Pons (tissue), 1 donor: ENCODE measurements at places on chromosomes 12 and 14.
A peak's percentile ranks its signal among the peaks of the same experiment; 100 is the strongest.

DNA sequence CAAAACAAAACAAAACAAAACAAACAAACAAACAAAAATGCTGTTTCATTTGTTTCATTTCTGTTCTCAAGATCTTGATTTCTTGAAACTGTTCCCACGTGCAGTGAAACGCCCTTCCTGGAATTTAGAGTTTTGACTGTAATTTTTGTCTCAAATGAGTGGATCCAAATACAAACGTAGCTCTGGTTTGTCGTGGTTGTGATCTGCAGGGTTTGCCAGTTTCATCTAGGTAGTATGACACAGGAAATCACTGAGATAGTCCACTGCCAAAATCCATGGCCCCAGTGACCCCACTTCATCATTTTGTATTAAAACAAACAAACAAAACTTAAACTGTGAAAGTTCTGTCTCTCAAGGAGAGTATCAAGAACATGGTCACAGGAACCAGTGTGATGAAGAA is 838.6 kb downstream of the BCL11B start:
- DNase-seq = no peak

- DNase-seq = no peak
These were observed 2.7 kb downstream of the RAP1B start for GRCh38 chr12:68613209-68613904.

DNA sequence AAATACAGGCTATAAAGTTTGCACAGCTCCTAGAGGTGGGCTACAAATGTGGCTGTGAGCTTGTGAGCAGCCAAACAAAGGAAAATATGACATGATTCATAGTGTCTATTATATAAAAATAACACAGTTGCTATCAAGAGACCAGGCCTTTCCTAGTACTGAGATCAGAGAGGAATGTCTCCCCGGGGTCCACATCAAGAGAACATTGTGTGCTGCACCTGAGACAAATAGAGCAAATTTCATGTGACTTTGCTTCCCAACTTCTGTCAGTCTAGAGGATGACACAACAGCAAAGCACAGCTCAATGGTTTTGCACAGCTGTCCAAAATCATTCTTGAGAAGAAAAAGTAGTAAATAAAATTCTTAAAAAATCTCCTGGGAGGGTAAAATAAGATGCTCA is 297.5 kb upstream of the PRKD1 start:
- DNase-seq = no peak

- no peak for DNase-seq
These were observed 57.3 kb downstream of the PLEKHG3 start for GRCh38 chr14:64761441-64762043.

GRCh38 chr12:82872088-82872487 is 185.4 kb downstream of the TMTC2 start:
- DNase-seq = no peak

- DNase-seq = no peak
These were observed 12.6 kb downstream of the NOPCHAP1 start for GRCh38 chr12:104998423-104999346.

GRCh38 chr12:131044136-131044535 is 90.4 kb downstream of the ADGRD1 start:
- DNase-seq = no peak

GRCh38 chr14:96762650-96763049 is 34.5 kb upstream of the VRK1 start:
- peak; percentile 80 for DNase-seq

DNA sequence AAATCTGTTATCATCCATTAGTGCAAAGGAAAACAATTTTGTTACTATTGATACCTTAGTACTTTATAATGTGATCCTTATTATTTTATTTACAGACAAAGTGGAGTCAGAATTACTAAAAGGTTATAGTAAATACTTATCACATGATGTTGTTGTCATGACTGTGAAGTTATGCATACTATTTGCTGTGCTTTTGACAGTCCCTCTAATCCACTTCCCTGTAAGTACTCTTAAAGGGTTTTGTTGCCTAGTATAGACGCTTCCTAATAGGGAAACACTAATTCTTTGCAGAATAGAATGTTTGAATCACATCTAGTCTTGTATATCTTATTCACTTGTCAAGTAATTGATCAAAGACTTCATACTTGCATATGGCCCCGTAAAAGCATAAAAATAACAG is 69.4 kb downstream of the SLC38A6 start:
- DNase-seq = no peak

DNA sequence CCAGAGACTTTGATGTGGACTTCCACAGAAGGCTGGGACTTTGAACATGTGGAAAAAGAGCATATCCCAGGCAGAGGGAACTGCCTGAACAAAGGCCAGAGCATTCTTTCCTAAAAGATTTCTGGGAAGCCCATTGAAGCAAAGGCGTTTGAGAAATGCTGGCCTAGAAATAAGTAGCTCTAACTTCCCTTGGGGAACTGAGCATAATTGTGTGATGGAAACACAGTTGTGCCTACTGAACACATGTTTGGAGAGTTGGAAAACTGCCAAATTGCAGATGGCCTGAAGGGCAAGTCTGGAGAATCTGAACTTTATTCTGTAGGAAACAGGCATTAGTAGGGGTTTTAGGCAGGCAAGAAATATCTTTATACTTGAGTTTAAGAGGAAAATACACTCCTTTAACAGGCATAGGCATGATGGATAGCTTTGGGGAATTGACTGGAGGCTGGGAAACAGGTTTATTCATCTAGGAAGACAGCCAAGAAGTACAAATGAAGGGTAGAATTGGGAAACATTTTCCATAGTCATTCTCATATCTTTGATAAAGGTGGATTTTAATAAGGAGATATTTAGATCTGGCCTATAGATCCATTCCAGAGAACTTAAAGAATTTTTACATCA is 134.1 kb downstream of the TPH2 start:
- peak; percentile 27 for DNase-seq

GRCh38 chr14:65164068-65164824 is 61.9 kb upstream of the MAX start:
- DNase-seq = peak; percentile 71

DNA sequence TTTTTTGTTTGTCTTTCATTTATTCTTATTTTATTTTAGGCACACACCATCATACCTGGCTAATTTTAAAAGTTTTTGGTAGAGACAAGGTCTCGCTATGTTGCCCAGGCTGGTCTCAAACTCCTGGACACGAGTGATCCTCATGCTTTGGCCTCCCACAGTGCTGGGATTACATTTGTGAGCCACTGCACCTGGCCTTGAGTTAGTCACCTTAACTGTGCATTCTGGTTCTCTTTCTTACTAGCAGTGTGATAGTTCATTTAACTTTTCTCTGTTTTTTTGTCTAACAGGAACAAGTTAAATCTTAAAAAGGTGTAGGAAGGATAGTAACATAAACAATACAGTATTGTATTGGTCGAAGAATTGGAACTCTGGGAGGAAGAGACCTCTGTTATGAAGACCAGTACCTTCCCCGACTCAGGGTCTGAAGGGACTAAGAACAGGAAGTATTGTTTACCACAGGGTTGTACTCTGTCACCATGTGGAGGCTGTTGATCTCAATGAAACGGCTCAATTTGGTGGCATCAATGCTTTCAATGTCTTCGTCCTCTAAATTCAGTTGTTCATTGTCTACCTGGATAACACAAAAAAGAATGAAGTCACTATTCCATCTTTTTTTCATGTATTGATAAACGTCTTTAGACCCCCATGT is 17.7 kb downstream of the ERP27 start:
- no peak for DNase-seq

DNA sequence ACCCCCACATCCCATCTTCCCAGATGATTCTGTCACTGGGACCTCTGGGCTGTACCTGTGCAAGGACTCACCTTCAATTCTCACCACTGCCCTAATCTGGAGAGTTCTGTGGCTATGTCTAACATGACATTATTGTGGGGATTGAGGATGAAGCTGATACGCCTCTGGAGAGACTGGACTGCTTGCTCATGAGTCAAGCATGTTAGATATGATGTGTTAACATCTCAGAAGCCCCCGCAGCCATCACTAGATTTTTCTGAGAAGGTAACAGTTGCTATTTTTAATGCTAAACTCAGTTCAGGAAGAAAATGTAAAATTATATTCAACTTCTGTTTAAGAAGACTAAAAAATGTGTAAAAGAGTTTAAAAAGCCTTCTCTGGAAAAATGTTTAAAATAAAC is 25.7 kb downstream of the JKAMP start:
- no peak for DNase-seq

GRCh38 chr12:44563486-44563885 is 312.6 kb downstream of the NELL2 start:
- no peak for DNase-seq

DNA sequence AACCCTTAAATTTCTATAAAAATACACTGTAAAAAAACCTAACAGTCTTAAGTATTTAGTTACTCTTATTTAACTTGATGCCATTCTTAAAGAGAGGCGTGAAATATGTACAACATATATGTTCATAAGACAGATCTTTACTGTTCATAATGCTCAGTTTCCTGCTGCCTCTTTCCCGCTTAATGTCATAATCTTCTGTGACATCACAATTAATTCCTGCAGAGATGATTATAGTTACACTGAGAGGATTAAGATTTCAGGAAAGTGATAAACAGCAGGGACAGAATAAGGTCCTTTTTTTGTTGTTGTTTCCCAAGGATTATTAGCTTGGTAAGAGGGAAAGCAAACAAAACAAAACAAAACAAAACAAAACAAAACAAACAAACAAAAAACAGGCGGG is 801.4 kb downstream of the FLRT2 start:
- no peak for DNase-seq

GRCh38 chr12:41011939-41012338 is 176.2 kb upstream of the PDZRN4 start:
- DNase-seq = no peak

DNA sequence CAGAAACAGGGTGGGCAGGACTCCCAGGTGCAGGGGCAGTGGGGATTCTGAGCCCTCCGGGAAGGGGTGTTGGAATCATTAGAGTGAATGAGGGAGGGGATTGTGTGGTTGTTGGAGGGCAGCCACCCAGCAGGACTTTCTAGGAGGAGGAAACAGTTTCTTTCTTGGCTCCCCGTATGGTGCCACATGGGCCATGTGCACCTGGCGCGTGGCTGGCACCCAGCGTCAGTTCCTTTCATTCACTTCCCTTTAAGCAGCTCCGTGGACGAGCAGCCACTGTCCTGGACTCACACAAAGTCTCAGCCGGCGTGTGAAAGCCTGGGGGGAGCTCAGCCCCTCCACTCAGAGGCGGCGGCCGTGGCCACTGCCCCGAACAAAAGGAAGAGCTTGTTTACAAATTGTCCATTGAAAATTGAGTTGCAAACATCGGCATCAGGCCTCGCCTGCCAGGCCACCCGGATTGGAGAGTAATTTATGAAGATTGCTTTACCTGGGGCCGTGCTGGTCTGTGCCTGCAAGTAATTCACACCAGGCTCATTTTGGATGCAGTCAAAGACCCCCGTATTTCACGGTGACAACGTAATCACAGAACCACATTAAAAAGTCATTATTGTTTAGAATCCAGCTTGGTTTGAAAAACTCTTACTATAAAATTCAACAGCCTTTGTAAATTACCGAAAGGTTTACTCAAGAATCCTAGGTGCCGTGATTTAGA is 101.7 kb upstream of the C14orf180 start:
- no peak for DNase-seq

- DNase-seq = no peak
These were observed 274.3 kb downstream of the BCL11B start for GRCh38 chr14:98997526-98998205.

- no peak for DNase-seq
These were observed 44.9 kb downstream of the GSC start for GRCh38 chr14:94724993-94725392.

- DNase-seq = no peak
These were observed 4.1 kb upstream of the CYP46A1 start for GRCh38 chr14:99679996-99680395.

DNA sequence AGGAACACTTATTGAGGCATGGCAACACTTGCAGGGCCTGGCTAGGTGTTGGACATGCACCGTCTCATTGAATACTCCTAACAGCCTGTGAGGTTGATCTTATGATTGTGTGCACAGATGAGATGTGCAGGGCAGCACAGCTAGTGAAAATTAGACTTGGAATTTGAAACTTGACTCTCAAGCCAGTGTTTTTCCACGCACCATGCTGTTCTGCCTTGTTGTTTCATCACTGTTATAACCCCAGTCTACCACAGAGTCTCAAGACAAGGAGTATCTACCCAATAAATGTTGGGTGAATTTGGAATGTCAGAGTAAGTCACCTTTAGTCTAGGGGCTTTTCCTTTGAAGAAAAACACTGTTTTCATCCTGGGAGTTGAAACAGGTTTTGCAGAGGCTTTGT is 55.8 kb upstream of the LRIG3 start:
- DNase-seq = no peak

DNA sequence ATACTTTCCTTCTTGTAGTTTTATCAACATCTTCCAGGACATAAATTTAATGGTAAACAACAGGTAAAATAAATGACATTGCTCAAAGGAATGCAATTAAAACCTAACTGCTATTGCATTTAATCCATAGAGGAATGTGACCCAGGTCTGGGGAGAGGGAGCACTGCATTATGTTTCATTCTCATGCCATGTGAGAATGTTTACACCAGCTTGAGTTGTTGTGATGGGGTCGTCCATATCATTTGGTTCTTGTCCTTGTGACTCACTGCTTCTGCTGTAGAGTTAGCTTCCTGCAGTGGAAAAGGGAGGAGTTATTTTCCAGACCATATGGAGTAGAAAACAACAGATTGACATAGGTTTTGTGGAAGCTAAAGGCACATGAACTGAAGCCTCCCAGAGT is 129.3 kb upstream of the PMCH start:
- no peak for DNase-seq

DNA sequence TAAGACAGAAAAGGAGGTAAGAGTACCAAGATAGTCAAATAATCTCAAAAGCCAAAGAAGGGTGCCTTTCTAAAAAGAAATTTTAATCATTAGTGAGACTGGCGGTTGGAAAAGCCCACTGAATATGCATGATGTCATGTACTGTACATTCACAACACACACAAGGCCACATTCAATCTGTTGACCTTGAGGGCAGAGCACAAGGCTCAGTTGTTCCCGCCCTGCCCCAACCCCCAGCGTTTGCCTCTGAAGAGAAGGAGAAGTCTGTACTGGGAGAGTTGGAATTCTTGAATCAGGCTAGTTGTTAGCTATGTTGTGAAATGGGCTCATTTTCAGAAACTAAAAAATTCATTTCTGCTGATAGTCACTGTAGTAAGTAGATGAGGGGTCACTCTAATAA is 50.2 kb upstream of the NID2 start:
- peak; percentile 93 for DNase-seq

- DNase-seq = peak; percentile 40
These were observed 68.6 kb upstream of the C14orf180 start for GRCh38 chr14:104510794-104511611.

DNA sequence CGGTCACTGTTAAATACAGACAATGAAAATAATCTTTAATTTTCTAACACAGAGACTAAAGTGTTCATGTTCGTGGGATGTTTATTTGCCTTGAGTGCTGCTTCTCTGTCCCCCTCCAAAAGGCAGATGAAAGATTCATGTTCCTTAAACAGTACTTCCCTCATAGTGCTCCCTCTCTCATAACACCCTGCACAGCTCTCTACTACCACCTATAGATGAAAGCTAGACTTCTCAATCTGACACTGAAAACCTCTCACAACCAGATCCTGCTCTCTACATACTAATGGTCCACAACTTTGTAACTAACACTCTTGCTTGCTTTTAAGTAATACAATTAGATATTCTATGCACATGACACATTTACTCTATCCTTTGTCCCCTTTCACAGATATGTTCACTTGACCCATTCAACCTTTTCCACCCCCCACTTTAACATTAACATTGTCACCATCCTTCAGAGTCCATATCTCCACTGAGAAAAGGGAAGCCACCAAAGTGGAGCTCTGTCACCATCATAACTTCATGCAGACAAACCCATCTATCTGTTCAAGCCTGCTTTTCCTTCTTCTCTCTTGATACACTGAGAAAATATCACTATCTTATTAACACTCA is 266.4 kb upstream of the USP15 start:
- DNase-seq = peak; percentile 45
